ENCODE measurements at places on chromosomes 7 and 10. TPM values are rescaled to one million over a fixed set of nuclear protein-coding genes. Genes with fewer than 3 reads are reported as not detected.

DNA sequence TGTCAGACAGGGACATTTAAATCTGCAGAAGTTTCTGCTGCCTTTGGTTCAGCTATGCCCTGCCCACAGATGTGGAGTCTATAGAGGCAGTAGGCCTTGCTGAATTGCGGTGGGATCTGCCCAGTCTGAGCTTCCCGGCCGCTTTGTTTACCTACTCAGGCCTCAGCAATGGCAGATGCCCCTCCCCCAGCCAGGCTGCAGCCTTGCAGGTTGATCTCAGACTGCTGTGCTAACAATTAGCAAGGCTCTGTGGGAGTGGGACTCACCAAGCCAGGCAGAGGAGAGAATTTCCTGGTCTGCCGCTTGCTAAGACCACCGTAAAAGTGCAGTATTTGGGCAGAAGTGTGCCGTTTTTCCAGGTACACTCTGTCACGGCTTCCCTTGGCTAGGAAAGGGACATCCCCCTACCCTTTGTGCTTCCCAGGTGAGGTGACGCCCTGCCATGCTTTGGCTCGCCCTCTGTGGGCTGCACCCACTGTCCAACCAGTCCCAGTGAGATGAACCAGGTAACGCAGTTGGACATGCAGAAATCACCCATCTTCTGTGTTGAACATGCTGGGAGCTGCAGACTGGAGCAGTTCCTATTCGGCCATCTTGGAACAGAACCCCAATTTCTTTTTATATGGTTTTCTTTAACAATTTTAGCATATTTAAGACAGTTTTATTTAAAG is 28.4 kb upstream of the VWDE start:
- H3K27me3 ChIP-seq, result no peaks in the 10 kb centered on the region
- no peak overlapping the region for H3K27ac ChIP-seq

- H3K27ac ChIP-seq, result peak overlapping the region; percentile 82
- no peaks in the 10 kb centered on the region for H3K27me3 ChIP-seq
- peaks cover 22% of the 10 kb centered on the region for H3K4me1 ChIP-seq
- no peak for DNase-seq
- H3K36me3 ChIP-seq, result no peaks in the 10 kb centered on the region
- H3K4me3 ChIP-seq, result no peak overlapping the region
Observed at GRCh38 chr7:103120362-103120761, 28.5 kb downstream of the NAPEPLD start.

GPR85 gene
- total RNA-seq, result 1.3 TPM

SYT15B gene
- 1.8 TPM for total RNA-seq

HMX2 gene
- total RNA-seq, result not detected

DNA sequence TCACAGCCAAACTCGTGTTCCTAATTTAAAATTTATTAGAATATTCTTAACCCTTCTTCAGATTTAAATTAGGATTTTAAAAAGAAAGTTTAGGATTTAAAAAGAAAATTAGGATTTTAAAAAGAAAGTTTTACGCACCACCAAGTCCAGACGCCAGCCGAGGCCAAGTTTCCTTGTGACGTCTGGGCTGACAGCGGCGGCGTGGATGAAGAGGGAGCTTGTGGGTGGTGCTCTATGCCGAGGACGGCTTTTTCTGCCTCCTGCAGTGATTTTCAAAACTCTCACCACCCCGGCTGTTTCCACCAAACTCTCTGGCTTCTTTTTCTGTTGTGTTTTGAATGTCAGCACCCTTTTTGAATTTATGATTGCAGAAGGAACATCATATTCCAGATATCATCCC is 252.9 kb downstream of the DNAJB6 start:
- H3K27ac ChIP-seq, result no peak overlapping the region
- no peak overlapping the region for H3K4me3 ChIP-seq
- H3K36me3 ChIP-seq, result no peaks in the 10 kb centered on the region
- DNase-seq, result no peak
- H3K27me3 ChIP-seq, result no peaks in the 10 kb centered on the region

DGKB gene
- 0.56 TPM for total RNA-seq

GRCh38 chr10:132614431-132615340 is 77.1 kb downstream of the INPP5A start:
- H3K36me3 ChIP-seq, result no peaks in the 10 kb centered on the region
- H3K4me3 ChIP-seq, result no peak overlapping the region
- no peak for DNase-seq
- no peaks in the 10 kb centered on the region for H3K27me3 ChIP-seq
- H3K4me1 ChIP-seq, result peaks cover 5% of the 10 kb centered on the region
- no peak overlapping the region for H3K27ac ChIP-seq

ANK3 gene
- 126 TPM for total RNA-seq

CREB3L2 gene
- total RNA-seq, result 96.7 TPM

DNA sequence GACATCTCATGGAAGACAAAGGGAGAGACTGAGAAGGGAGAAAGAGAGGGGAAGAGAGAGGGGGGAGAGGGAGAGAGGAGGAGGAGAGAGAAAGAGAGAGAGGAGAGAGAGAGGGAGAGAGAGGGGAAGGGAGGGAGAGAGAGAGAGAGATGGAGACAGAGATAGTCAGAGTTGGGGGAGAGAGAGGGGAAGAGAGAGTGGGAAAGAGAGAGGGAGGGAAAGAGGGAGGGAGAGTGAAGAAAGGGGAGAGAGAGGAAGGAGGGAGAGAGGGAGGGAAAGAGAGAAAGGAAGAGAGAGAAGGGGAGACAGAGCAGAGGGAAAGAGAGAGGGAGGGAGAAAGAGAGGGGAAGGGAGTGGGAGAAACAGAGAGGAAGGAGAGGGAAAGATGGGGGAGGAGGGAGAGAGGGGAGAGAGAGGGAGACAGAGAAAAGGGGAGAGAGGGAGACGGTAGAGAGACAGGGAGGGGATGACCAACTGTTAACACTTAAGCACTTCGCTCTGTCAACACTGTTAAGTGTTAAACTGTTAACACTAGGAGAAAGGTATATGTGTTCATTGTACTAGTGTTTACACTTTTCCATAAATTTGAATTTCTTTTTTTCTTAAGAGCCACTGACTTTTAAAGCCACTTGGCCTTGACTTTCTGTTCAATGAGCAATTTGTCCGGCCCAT is 21.8 kb upstream of the SDK1 start:
- peaks cover 38% of the 10 kb centered on the region for H3K4me1 ChIP-seq
- H3K4me3 ChIP-seq, result no peak overlapping the region
- no peak for DNase-seq
- H3K36me3 ChIP-seq, result no peaks in the 10 kb centered on the region

DNA sequence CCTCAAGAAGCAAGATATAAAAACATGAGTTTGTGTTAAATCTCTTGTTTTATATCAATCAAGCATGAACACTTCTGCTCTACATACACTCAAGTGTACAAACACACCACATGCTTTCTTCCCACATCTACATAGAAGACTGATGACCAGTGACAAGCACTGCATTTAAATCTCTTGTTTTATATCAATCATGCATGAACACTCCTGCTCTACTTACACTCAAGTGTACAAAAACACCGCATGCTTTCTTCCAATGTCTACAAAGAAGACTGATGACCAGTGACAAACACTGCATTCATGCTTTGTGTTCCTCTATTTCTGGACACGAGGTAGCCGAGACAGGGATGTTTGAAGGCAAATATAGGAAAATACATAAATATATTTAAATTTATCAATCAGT is 642.0 kb upstream of the PFKP start:
- H3K4me1 ChIP-seq, result no peaks in the 10 kb centered on the region
- no peak for DNase-seq
- no peaks in the 10 kb centered on the region for H3K27me3 ChIP-seq
- no peak overlapping the region for H3K4me3 ChIP-seq
- H3K36me3 ChIP-seq, result no peaks in the 10 kb centered on the region
- H3K27ac ChIP-seq, result no peak overlapping the region

DNA sequence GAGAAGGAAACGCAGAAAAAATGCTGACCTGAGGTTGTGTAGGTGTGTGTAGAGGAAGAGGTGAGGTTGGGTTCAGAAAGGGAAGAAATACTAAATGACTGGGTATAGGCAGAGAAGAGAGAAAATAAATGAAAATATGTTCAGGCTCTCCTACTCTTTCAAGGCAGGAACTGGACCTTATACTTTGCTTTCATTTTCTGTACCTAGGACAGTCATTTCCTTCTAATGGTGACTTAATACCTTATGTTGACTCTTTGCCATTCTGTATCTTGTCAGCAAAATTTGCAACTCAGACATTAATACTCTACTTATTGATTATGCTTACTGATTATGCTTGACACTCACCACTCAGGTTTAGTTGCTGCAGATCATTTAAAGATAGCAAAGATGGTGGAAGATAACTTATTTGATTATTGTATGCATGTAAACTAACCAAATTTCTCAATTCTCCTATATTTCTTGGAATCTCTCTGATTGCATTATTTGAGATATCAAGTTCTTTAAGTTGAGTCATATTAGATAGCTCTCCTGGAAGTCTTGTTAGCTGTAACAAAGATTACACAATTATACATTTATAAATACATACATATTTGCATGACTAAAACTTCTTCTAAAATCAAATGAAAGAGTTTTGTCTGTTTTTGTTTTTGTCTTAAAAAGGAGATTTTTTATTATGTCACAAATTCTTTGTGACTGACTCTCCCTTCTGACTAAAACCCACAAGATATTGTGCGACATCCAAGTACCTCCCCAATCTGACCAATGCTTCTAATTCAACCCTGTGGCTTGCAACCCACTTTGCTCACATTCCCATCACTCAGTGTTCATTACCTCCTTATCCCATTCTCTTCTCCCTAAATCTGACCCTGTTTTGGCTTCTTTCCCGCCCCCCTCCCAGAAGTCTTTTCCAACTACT is 20.0 kb downstream of the LRRD1 start:
- no peak overlapping the region for H3K4me3 ChIP-seq
- DNase-seq, result no peak
- no peaks in the 10 kb centered on the region for H3K27me3 ChIP-seq
- no peaks in the 10 kb centered on the region for H3K36me3 ChIP-seq

PDE6C gene
- not detected for total RNA-seq

- H3K4me3 ChIP-seq, result peak overlapping the region; percentile 76
- H3K27ac ChIP-seq, result peak overlapping the region; percentile 84
- H3K4me1 ChIP-seq, result peaks cover 39% of the 10 kb centered on the region
Observed at GRCh38 chr7:92717993-92718716, 118.2 kb downstream of the CDK6 start.

HOGA1 gene
- total RNA-seq, result 12.3 TPM

LUC7L2 gene
- 137 TPM for total RNA-seq

DNA sequence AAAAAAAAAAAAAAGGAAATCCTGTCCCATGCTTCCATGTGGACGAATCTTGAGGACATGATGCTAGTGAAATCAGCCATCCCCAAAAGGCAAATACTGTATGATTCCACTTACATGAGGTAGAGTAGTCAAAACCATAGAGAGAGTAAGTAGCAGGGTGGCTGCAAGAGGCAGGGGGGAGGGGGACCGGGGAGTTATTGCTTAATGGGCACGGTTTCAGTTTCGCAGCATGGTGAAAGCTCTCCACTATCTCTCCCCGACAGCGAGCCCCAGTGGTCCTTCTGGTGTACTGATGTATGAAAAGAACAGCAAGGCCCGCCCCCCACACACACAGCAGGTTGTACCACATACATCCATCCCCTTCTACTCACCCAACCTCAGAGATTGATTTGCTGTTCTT is 32.8 kb downstream of the NOD1 start:
- H3K27ac ChIP-seq, result no peak overlapping the region
- no peaks in the 10 kb centered on the region for H3K4me1 ChIP-seq
- DNase-seq, result peak; percentile 38
- H3K36me3 ChIP-seq, result peaks cover 20% of the 10 kb centered on the region
- no peaks in the 10 kb centered on the region for H3K27me3 ChIP-seq
- H3K4me3 ChIP-seq, result no peak overlapping the region

- no peak overlapping the region for H3K4me3 ChIP-seq
- H3K27ac ChIP-seq, result no peak overlapping the region
- H3K4me1 ChIP-seq, result peaks cover 9% of the 10 kb centered on the region
- H3K36me3 ChIP-seq, result no peaks in the 10 kb centered on the region
- DNase-seq, result no peak
Observed at GRCh38 chr10:59695637-59696036, 14.0 kb downstream of the SLC16A9 start.

GRCh38 chr10:102150970-102151773 is 1.0 kb upstream of the NOLC1 start:
- peak overlapping the region; percentile 82 for H3K4me3 ChIP-seq
- H3K27ac ChIP-seq, result peak overlapping the region; percentile 81
- peaks cover 29% of the 10 kb centered on the region for H3K4me1 ChIP-seq
- peaks cover 12% of the 10 kb centered on the region for H3K36me3 ChIP-seq
